ENCODE measurements at places on chromosomes 1 and 21.

- DNase-seq, result no peak
These were observed 30.7 kb downstream of the SDCCAG8 start for GRCh38 chr1:243286409-243287122.

DNA sequence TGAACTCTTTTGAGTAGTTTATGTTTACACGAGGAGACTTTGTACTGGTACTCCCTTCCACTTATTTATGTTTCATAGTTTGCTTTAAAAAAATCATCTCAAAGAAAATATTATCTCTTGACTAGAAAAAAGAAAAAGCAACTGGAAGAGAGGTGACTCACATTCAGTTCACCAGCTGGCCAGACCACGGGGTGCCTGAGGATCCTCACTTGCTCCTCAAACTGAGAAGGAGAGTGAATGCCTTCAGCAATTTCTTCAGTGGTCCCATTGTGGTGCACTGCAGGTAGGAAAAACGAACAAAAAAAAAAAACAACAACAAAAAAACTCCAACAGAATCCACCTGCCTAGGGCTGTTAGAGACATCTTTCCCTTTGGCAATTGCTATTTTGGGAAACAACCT, 102.9 kb downstream of the PTPRC start:
- no peak for DNase-seq

- no peak for DNase-seq
These were observed 720 bp upstream of the F3 start for GRCh38 chr1:94542088-94542870.

DNA sequence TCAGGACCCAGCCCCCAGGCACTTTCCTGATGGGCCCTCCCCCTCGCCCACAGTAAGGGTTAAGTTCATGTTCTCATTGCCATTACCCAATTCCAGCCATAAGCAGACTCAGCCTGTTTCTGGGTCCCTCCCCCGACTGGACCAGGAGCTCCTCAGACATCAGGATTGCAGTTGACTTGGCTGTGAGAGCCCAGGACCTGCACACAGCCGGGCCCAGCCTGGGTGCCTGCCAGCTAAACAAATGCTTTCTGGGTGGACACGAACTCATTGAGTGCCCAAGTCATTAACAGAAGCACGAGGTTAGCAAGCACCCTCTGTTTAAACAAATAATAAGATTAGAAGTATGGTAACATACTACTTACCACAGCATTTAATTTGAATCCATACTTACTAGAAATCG, 147.9 kb upstream of the POU3F1 start:
- no peak for DNase-seq

GRCh38 chr1:151130987-151131586, 15.3 kb downstream of the SEMA6C start:
- peak; percentile 73 for DNase-seq

DNA sequence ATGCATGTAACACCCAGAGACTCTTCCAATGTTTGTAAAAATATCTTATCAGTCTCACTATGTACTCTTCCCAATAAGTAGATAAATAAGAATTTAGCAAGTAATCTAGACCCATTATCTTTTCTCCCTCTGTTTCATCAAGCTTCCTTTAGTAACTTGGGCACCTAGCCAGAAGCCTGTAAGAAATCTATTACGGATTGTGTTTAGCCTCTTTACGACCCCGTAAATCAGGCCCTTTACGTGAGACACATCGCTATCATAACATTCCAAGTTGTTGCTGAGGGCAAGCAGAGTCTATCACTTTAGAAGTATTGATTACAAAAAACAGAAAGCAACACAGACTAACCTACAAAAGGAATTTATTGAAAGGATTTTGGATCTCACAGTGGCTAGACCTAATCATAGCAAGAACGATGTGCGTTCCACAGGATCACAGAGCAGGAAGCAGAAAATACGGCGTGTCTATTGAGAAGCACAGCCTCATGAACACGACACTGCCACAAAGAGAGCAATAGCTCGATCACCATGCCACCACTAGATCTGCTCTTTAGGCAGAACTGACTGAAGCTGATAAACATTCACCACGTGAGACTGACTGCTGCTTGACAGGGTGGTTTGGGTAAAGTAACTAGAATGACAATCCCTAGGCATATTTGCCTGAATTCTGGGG, 922.1 kb downstream of the AMY1C start:
- no peak for DNase-seq

DNA sequence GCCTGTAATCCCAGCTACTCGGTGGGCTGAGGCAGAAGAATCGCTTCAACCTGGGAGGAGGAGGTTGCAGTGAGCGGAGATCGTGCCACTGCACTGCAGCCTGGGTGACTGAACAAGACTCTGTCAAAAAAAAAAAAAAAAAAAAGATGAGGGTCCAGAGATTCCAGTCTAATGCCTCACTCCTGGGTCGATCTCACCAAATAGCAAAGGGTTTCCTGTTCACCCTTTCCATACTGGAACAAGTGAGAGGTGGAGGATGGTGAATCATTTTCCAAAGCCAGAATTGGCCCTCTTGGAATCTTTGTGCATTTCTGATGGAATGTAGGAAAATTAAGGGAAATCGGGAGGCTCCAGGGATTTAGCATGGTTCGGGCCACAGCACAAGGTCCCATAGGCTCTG, 58.1 kb upstream of the ZNF648 start:
- DNase-seq, result no peak

- DNase-seq, result no peak
These were observed 44.1 kb downstream of the GPR3 start for GRCh38 chr1:27436204-27437159.

GRCh38 chr1:41905093-41905675, 13.5 kb downstream of the HIVEP3 start:
- DNase-seq, result no peak

GRCh38 chr21:44846485-44847260, 26.8 kb downstream of the PTTG1IP start:
- peak; percentile 51 for DNase-seq

- DNase-seq, result no peak
These were observed 12.4 kb downstream of the XKR8 start for GRCh38 chr1:27972141-27972540.

DNA sequence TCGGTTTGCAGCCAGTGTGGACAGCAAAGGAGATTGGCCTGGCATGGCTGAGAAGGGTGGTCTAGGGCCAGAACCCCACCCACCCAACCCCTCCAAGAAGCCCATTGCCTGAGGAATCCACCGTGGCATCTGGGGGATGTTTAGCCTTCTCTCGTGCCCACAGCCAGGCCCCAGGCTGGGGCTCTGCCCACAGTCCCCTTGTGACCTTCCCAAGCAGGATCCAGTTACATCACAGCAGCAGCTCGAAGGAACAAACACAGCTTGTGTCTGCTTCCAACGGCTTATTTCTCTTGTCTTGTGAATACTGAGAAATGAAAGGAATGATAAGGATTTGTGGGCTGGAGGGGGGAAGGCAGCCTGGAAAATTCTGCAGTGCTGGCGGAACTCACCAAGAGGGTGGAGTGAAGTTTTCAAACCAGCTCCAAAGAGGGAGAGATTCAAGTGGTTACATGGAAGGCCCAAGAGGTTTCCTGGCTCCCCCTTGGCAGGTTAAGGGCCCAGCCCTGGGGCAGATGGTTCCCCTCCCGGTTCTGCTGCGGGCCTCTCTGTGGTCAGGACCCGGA, 61.6 kb downstream of the DHRS3 start:
- DNase-seq, result no peak

- DNase-seq, result no peak
These were observed 355.4 kb downstream of the KIF26B start for GRCh38 chr1:245510144-245510543.

DNA sequence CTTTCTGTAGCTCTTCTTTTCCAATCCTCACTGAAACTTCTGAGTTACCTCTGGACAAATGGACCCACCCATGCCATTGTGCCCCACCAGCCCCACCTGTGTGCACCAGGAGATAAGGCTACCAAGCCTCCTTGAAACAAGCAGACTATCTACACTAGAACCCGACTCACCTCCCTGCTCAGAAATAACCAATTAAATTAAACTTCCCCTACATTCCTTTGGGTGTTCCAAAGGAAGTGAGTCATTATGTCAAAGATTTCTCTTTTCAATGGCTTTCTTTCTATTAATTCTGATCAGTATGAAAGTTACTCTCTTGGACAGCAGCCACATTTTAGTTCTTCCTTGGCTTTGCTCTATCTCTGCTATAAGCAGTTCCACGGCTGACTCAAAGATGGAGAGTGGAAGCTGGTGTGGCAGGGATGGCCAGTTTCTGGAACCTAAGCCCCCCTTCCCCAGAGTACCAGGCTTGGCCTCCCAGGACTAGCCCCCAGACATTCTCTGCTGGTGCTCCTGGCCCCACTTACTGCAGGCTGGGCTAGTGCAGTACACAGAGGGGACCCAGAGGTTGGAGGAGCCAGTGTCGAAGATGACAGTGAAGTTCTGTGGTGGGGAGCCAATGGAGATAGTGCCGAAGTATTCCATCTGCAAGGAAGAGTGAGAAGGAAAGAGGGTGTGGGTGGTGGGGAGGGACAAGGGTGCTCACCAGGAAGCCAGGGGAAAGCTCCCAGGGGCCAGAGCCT, 1.9 kb downstream of the CTSE start:
- DNase-seq, result no peak

- no peak for DNase-seq
These were observed 86.1 kb downstream of the DUSP10 start for GRCh38 chr1:221655766-221656305.

DNA sequence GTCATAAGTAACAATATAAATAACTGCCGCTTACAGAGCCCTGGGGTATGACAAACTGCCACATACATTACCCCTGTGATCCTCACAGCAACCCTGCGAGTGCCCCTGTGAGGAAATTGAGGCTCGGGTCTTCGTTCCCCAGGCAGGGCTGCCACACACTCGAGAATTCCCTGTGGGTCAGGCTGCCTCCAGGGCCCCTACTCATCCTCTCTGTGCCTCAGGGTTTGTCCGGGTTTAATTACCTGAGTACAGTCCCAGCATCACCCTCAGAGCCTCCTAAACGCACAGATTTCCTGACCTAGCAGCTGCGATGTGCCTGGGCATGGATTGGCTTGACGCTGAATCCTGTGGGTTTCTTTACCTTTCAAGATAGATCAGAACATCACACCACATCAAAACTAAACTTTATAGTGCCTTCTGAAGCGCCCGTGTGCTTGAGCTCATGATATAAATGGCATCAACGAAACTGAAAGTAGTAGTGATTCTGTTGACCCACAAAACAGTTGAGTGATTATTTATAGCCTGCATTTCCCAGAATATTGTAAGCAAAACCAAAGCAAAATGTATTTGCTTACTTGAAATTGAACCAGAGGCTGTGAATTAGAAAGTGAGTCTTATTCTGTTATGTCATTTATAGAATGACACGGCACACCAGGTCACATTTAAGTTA, 14.0 kb downstream of the SLC37A1 start:
- DNase-seq, result peak; percentile 39

GRCh38 chr1:50527249-50527986, 104.2 kb upstream of the DMRTA2 start:
- DNase-seq, result no peak

- DNase-seq, result no peak
These were observed 7.6 kb upstream of the SNX27 start for GRCh38 chr1:151604291-151604690.

GRCh38 chr21:29181799-29182470, 51.5 kb downstream of the MAP3K7CL start:
- no peak for DNase-seq

GRCh38 chr1:236284291-236284721, 2.5 kb upstream of the ERO1B start:
- DNase-seq, result no peak

DNA sequence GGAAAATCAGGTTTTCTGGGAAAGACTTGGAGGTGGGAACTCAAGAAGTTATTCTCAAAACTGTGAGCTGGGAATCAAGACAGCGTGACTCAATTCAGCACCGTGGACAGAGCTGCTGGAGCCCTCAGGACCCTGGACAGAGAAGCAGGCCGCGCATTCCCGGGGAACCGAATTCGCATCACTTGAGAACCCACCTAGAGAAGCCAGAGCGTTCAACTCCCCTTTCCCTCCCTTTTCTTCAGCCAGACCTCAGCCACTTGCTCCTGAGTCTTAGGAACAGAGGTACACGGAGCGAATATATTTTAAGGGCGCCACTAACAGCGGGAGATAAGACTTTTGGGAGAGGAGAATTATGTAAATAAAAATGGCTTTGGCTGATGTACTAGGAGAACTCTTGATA, 2.0 kb upstream of the LIN28A start:
- peak; percentile 71 for DNase-seq

GRCh38 chr1:202702088-202702487, 8.2 kb downstream of the SYT2 start:
- DNase-seq, result no peak

GRCh38 chr1:113370868-113371267, 19.4 kb upstream of the MAGI3 start:
- no peak for DNase-seq

DNA sequence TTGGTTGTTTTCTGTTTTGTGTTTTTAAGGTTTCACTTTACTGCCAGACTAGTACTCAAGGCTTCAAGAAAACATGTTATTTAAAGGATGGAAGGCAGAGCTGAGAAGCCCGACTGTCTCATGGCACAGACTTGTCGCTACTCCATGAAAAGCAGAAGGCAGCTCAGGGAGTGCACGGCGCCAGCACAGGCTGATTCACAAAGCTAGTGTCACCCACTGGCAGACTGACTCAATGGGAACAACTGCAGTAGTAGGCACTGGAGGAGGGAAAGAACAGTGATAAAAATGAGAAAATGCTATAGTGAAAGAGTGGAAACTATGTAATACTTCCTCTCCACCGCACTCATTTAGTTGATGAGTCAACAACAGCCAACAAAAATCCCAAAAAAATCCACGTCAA, 14.7 kb downstream of the HSF2BP start:
- no peak for DNase-seq

- DNase-seq, result no peak
These were observed 152.8 kb upstream of the LYPLAL1 start for GRCh38 chr1:219020846-219021245.

DNA sequence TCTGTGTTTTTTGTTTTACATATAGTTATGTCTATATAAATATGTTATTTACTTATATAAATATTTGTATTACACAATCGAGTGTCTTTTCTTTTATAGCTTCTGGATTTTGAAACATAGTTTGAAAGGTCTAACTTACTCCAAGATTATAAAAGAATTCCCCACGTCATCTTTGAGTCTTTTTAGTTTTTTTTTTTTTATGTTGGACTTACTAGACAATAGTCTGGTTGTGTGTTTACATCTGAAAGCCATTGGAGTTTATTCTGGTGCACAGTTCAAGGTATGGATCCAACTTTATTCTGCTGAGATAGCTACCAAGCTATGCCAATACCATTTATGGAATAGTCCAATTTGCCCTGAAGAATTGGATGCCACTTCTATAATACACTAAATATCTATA, 26.1 kb upstream of the RCAN3 start:
- no peak for DNase-seq

GRCh38 chr21:33063907-33064622, 5.9 kb upstream of the OLIG1 start:
- no peak for DNase-seq
